ENCODE measurements at places on chromosomes 5 and 9.

DNA sequence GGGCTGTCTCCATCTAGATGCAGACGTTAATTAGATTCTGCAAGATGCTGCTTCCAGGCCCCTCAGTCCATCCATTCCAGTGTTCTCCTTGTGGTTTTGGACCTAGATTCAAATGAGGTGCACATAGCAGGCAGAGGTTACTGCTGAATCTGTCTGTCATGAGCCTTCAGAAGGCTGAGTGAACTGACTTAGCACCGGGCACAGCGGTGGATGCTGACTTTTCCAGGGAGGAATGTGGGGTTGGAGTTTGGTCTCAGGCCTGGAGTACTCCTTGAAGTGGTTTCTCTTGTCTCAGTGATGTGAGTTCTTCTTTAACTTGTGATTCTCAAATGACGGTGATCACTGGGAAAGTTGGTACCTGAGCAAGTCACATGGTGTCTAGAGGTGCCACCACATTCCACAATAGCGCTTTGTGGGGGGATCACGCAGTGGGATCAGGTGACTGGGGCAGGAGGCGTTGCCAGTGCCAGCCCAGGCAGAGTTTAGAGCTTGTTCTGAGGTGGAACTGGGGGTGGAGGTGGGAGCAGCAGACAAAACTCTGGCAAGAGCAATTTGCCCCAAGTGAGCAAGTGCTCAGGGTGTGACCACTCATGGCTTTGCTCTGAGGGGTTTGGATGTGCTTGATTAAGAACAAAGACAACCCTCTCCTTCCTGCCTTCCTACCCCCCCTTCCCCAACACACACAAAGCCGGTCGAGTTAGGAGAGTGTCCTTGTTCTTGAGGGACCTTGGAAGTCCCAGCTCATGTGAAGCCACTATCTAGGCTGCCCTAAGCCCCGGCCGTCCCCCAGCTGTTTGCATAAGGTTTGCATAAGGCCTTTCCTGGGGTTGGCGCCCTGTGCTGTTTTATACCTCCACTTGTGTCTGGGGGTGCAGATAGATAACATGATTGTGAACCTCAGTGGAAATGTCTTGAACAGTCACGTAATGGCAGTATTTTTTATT is 25.1 kb downstream of the JADE2 start:
- no peak for DNase-seq

- peak; percentile 93 for DNase-seq
These were observed 41.6 kb upstream of the ZNF300 start for GRCh38 chr5:150946351-150946905.

DNA sequence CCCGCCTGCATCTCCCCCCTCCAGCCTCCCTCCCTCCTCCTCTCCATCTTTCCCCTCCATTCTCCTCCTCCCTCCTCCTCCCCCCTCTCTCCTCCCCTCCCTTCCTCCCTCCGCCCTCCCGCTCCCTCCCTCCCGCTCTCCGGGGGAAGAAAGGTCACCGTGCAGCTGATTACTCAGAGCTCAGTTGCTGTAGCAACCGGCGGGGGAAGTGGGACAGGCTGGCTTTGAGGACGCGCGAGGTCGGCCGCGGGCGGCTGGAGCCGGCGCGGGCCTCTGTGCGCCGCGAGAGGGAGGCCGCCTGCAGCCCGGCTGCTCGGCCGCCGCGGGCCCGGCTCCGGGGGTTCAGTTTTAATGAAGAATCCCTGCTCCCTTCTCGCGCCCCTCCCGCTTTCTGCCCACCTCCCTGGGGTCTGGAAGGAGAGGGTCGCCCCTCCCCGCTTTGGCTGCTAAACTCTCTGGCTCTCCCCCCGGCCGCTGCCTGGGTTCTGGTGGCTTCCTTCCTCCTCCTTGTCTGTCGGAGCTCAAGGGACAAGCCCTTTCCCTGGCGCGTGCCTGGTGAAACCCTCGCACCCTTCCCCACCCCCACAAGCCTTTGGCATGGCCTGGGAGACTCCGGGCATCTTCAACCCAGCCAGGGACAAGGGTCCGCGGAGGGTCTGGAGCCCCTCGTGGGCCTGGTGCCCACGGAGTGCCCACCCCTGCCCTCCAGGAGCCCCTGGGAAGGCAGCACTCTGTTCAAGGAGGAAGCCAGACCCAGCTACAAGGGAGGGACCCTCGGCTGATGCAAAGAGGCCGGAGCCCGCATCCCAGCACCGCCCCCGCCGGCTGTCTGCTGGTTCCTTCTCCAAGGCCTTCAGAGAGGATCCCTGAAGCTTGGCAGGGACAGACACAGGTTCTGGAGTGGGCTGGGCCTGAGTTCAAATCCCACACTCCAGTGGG is 160.3 kb downstream of the C9orf50 start:
- peak; percentile 98 for DNase-seq

GRCh38 chr9:121369595-121370265 is at the start of gene STOM:
Gene STOM, minus strand, starts transcription at chr9:121370250. Its CDS starts 63 bp downstream, at chr9:121370187.
- DNase-seq = no peak

DNA sequence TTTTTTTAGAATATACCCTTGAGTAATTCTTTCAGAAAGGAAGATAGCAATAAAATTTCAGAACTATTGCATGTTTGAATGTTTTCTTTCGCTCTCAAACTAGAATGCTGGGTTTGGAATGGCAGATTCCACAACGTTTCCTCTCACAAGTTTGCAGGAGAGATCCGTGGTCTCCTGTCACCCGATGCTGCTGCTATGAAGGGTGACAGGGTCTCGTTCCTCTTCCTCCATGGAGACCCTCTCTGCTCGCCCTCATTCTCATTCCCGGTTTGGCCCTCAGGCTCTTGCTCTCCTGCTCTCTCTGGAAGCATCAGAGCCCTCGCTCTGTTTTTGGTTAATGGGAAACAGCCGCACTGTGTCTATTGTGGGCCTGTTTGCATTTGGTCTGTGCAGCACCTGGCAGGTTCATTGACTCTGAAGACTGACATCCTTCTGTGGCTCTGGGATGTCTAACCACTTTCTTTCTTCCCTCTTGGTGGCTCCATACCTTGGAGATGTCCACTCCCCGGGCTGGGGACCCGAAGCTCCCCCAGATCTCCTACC is 12.6 kb upstream of the FAM163B start:
- DNase-seq = no peak

- DNase-seq = no peak
These were observed 80.2 kb downstream of the NTNG2 start for GRCh38 chr9:132241840-132242620.

DNA sequence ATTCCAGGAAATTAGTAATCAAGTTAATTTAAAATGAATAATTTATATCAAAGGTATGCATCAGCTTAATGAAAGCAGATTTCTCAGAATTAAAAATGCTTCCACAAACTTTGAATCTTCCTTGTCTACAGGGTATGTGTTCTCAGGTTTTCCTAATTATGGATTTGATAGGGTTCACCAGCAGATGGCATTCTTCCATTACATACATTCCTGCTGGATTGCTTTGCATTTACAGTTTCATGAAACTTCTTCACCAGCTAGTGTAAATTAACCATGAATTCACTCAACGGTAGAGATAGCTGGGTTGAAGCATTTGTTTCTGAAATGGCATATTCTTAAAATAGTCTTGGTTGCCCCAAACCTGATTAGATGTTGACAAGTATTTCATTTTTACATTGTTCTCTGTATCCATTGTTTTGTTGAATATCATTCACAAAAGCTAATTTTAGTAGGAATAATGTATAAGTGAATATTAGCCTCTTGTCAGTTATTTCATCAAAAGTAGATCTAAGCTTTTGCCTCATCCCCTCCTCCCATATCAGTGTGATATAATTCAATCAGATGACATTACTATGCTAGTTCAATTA is 68.7 kb upstream of the WDR41 start:
- DNase-seq = no peak

- DNase-seq = no peak
These were observed 13.9 kb downstream of the TTC39B start for GRCh38 chr9:15293084-15293483.

DNA sequence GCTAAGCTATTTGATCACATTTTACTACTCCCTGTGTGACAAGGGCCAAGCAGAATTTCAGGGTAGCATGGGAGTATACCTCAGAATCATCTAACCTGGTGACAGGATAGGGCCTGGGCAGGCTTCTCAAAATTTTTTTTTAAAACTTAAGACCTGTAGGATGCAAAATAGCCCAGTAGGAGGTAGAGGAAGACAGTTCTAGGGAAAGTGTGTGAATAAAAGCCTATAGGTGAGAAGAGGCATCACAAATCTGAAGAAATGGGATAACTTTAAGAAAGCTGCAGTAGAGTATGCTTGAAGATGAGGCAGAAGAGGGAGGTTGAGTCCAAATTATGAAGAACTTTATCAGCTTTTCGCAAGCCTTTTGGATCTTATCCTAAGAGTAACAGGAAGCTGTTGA is 32.3 kb downstream of the CNTRL start:
- DNase-seq = no peak

DNA sequence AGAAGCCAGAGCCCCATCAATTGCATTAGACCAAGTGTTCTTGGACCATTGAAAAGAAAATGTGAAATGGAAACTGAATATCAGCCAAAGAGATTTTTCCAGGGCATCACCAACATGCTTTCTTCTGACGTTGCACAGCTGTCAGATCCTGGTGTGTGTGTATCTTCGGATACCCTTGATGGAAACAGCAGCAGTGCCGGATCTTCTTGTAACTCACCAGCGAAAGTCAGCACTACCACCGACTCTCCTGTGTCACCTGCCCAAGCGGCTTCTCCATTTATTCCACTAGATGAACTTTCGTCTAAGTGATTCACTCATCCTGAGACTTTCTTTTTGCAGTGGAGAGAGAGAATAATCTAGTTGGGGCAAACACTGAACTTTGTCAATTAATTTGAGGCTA is 75.7 kb downstream of the PIP5K1B start:
- DNase-seq = no peak

GRCh38 chr5:10772901-10773585 is 12.0 kb upstream of the DAP start:
- DNase-seq = no peak

DNA sequence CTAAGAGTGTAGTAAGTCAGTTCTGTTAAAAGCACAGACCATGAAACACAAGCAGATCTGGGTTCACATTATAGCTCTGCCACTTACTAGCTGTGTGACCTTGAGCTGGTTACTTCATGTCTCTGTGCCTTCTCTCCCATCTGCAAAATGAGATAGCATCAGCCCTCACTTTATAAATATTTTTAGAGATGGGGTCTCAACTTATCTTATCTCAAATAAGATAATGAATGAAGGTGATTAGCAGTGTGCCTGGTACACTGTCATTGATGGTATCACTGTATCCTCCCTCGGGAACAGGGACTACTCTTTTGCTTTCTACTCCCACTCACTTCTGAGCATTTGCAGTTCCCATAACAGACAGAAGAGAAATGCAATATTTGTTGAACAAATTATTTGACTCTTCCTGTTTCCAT is 52.4 kb downstream of the GALNT10 start:
- no peak for DNase-seq

GRCh38 chr5:135571902-135572301 is 6.9 kb downstream of the CXCL14 start:
- no peak for DNase-seq

- DNase-seq = no peak
These were observed 39.1 kb upstream of the GZMA start for GRCh38 chr5:55063220-55063863.

GRCh38 chr5:38551030-38552017 is 5.1 kb downstream of the LIFR start:
- DNase-seq = no peak

- DNase-seq = no peak
These were observed 7.7 kb upstream of the ZCCHC10 start for GRCh38 chr5:133034064-133034463.

DNA sequence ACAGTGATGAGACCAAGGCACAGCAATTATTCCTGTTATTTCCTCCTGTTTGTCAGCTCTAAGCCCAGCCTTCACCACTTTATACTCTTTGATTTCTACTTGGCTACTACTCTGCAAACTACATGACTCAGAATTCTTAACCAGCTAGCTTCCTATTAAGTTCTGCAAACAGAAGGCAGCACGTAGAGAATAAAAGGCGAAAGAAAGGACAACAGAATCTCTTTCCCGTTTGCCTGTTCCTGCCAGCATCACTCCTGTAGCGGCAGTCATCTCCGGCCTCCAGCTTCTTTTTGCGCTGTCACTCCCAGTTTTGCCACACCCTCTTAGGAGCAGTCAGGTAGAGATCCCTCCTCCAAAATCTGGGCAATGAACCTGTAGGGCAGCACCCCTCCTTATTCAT is 29.9 kb downstream of the DPYSL3 start:
- no peak for DNase-seq

DNA sequence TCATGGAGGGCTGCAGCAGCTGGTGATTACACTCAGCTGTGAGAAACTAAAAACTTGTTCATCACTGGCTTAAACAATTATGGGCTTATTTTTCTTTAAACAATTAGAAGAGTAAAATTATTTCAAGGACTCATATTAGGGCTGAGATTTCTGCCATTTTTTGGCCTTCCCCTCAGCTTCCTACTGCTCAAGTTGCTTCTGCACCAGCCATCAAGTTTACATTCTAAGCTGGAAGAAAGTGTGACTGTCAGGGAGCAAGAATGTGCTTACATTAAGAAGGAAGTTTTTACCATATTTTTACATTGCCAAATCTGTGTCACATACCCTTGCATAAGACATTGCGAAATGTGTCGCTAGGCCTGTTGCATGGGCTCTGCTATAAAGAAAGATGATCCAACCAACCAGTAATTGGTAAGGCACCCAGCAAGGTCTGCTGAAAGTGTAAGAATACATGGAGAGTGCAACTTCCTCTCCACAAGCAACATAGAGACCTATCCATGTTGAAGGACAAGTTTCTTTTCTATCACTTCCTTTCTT is 260.3 kb upstream of the CDH10 start:
- DNase-seq = no peak

GRCh38 chr5:35484241-35484640 is 133.4 kb upstream of the SPEF2 start:
- no peak for DNase-seq

- DNase-seq = no peak
These were observed 113.8 kb downstream of the MSX2 start for GRCh38 chr5:174837919-174838902.

DNA sequence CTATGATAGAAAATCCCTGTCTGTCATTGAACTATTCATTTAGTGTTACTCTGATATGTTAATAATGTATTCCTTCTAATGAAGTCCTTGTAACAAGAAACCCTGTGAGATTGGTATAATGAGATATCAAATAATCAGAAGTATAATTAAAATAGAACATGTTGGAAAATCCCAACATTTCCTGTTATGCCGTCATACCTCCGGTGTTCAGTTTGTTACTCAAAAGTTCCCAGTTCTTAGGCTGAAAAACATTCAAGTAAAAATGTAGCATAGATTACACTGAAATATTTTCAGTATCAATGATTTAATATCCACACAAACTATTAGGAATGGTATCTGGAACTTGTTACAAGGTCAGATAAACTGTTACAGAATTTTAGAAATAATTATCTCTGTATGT is 227.5 kb downstream of the GNA14 start:
- DNase-seq = no peak

- DNase-seq = no peak
These were observed 52.8 kb downstream of the SEMA4D start for GRCh38 chr9:89444925-89445765.

DNA sequence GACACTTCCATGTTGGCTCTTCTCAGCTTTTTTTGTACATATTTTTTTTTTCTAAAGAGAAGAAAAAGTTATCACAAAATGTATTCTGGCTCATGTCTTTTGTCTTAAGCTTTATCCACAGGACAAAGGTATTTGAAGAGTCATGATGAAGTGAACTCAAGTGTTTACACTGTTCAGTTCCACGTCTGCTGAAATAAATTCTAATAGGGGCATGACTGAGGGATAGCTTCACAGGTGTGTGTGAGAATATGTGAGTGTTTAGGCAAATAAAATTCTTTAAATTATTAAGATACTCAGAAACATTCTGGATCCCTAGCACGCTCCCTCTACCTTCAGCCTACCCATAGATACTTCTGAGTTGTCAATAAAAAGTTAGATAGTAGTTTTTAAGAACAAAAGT is 59.8 kb downstream of the BAAT start:
- no peak for DNase-seq
